NCI-H345 (cell line): ENCODE measurements at places on chromosomes 1 and 21.

- no peak for DNase-seq
Measured at GRCh38 chr1:23210351-23210785, 6.9 kb downstream of the HTR1D start.

GRCh38 chr21:33268737-33269441 lies 2.7 kb downstream of the IL10RB start:
- peak; percentile 87 for DNase-seq

DNA sequence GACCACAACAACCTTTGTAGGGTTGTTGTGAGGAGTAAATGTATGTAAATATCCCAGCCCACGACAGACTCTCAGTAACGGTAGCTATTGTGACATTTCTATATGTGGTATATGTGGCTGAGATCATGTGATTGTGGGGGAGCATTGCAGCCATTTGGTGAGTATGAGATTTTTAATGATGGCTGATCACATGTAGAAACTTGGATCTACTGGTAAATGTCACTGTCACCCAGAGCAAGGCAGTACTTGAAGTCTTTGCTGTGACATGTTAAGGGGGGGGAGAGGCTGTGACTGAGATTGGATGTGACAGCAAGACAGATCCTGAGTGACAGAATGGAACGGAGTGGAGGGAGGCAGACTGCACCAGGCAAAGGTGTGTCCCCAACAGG lies 23.9 kb upstream of the MEF2D start:
- no peak for DNase-seq

DNA sequence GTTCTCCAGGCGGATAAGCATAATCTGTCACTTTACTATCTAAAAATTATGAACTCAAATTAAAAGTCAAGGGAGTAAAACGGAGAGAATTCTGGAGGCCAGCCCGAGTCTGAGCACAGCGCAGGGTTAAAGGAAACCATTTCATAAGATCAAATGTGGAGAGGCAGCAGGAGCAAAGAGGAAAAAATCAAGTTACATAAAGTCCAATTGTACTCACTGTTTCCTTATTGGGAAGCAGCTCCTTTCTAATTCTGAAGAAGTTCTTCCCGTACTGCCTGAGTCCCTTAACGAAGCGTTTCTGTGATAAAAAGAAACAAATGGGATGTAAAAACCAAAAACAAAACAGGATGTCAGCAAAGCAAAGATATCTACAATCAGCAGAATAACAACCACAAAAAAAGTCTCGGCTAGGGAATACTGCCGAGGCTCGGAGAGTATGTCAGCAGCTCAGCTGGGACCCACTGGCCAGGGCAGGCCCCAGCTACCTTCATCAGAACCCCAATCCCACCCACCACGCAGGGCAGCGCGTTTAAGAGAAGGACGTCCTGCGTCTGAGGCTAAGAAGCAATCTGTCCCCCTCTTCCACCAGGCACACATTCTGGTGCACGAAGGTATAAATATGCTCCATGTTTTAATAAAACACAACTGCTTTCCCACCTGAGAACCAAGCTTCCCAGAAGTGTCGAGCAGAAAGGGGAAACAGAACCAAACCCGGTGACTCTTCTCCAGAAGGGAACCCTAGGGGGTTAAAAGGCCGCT lies 104.8 kb downstream of the SLC45A1 start:
- DNase-seq = no peak

DNA sequence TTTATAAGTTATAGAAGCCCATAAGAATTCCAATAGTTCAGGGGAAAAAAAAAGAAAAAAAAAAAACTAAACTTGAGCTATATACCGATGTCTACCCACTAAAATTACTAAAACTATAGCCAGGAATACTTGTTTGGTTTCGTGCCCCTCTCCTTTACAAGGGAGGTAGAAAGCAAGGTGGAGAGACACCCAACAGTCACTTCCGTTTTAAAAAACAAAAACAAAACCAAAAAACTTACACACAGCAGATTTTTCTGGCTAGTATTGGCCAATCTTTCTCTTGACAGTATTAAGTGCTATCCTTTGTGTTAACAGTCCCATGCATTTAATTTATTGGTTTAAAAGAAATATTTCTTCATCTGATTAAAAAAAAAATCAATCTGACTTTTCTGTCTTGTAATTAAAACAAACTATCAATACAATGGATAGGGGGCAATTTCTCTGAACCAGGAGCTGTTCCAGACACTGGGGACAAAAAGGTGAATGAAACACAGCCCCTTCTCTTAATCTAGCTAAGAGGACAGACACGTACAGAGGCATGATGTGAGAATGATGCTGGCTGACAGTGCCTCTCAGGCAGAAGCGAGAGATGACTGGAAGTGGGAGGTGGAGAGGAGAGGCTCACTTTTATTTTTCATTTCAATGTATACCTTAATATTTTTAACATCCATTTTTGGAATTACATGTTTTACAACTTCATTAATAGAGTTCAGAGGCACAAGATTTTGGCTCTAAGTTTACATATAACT lies 214.8 kb downstream of the RERE start:
- DNase-seq = peak; percentile 55
